Stimulated activated CD8-positive, alpha-beta memory T cell treated with anti-CD3 and anti-CD28 coated beads, Interleukin-4, amount 100 ng/mL, for 4 hours (primary cell): ENCODE measurements at places on chromosomes 4 and X.

DNA sequence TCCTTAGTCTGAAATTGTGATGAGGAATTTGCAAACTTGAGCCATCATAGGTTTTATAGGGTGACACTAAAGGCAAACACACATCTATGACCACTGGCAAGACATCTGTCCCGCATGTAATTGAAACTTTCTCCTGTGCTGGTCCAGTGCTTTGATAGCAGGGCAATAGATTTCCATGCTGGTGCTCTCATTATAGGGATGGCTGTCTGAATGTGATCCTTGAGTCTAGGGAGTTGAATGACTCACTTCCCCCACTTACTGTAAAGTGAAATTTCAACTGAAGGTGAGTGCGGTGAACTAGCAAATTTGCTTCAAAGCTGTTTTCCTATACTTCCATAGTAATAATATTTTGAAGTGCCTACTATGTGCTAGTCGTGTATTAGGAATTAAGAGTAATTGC lies 1630.0 kb downstream of the STIM2 start:
- DNase-seq: no peak

DNA sequence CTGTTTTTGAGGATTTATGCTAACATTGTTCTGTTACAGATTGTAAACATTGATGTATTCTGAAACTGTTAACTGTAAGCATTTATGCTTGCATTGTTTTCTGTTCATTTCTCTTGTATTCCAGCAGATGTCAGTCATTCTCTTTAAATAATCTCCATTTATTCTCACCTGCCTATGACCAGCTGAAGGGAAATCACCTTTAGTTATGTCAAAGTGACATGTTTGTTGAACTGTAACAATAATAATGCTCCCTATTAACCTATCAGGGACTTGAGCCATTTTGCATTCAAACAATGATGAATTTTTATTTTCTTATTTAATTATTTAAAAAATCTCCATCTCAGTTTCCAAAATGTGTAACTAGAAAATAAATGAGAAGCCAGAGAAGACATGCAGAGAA lies 58.0 kb downstream of the SPCS3 start:
- DNase-seq: no peak

- DNase-seq: peak; percentile 19
Observed at GRCh38 chr4:48268956-48269860, at the start of gene TEC. TSS of gene TEC (minus strand) at chr4:48269838. CDS start at chr4:48228614, 41,224 bp downstream.

DNA sequence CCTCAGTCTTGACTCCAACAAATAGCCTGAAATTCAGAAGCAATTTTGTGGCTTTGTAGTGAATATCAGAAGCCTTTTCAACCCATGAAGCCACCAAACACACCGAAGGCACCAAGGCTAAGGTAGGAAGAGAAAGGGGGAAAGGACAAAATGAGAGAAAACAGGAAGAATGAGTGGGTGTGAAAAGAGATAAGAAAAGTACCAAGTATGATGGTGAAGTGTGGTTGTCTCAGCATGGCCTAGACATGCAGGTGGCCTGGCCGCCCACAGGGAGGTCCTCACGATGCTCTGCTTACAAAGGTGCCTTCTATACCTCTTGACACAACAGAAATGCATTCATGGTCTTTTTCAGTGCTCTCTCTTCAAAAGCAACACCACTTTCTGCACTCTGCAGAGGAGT lies 34.9 kb downstream of the ACSL1 start:
- DNase-seq: no peak

DNA sequence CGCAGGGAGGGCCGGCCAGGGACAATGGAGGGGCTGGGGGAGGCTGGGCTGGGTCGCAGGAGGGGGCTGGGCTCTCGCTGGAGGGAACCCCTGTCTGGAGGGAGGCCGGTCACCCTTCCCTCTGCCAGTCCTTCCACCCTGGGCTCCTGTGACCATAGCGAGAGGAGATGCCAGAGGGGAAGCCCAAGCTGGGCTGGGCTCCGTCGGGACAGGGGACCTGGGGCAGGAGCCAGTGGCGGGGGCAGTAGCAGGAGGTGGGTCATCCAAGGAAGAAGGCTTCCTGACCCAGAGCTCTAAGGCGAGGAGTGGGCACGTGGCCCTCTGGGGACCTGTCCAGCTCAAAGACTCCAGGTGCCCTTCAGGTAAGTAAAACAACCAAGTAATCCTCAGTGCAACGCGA lies 16.9 kb downstream of the CTAG1B start:
- no peak for DNase-seq

GRCh38 chr4:11230866-11231265 lies 197.8 kb downstream of the HS3ST1 start:
- no peak for DNase-seq

DNA sequence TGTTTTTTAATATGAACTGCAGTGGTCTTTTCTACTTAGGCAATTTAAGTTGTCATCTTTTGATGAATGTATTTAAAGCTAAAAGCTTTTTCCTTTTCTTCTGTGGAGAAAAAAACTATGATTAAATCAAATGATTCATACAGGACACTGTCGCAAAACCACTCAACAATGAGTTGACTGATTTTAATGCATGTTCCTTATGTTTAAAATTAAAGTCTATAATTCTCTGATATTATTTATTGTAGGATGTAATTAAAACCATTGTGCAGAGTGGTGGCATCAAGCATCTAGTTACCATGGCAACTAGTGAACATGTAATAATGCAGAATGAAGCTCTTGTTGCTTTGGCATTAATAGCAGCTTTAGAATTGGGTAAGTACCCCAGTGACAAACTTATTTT lies 172.5 kb downstream of the RAP1GDS1 start:
- DNase-seq: no peak

- no peak for DNase-seq
Observed at GRCh38 chr4:15253349-15253748, 174.5 kb upstream of the C1QTNF7 start.

- no peak for DNase-seq
Observed at GRCh38 chr4:2246384-2247127, 4.6 kb upstream of the HAUS3 start.

DNA sequence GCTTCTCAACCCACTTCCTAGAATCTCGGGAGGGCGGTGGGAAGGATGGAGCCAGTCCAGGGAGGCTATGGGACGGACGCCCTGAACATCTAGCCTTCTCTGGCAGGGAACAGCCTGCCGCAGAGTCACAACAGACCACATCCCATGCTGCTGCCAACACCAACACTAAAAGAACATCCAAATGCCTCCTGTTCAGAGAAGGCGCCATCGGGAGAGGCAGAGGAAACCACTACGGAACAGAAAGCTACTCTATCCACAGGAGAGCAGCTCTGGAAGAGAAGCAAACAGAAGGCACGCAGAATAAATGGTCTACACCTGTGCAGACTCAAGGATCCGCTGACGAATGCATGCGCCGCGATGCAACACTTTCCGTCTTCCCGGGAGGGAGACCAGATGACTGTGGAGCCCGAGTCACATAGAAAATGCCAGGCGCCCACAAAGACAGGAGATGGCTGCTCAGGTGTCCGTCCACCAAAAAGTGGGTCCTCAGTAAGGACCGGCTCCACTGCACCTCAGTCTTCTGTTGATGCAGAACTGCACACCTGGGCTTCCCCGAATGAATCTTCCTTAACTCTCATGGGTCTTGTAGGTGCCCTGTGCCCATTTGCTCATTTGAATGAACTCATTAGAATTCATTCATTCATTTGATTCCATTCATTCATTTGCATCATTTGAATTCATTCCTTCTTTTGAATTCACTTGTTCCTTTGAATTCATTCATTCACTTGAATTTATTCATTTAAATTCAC lies 217.5 kb downstream of the DHRSX start:
- no peak for DNase-seq

GRCh38 chr4:46016306-46016705 lies 107.5 kb downstream of the GABRG1 start:
- no peak for DNase-seq

DNA sequence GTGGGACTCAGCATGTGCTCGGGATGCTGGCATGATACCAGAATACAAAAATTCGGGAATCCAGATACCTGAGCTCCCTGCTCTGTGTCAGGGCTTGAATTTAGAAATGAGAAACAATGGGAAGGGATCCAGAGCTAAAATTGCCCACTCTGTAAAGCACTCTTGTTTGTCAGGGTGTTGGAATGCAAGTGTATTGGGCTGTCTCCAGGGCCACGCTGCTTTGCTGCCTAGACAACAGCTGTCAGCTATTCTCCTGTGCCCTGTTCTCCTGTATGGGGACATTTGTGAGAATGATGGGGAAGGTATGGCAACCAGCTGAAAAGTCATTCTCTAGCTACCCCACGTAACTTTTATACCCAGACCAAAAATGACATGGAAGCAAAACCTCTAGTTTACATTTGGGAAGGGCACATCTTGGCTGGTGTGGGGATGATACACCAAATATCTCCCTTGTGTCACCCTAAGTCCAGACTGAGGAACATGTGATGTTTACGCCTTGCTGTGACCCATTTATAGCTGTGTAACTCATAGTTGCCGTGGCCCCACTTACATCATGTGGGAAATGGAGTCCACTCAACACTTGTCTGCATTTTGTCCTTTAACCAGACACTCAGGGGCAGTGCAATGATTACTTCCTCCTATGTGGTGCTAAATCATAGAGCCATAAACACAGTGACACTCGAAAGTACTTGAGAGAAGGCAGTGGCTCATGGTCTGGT lies 46.6 kb downstream of the SMPX start:
- no peak for DNase-seq

GRCh38 chr4:112119353-112119783 lies 25.9 kb upstream of the FAM241A start:
- DNase-seq: no peak

- DNase-seq: no peak
Observed at GRCh38 chr4:109205186-109205585, 97.3 kb downstream of the COL25A1 start.

DNA sequence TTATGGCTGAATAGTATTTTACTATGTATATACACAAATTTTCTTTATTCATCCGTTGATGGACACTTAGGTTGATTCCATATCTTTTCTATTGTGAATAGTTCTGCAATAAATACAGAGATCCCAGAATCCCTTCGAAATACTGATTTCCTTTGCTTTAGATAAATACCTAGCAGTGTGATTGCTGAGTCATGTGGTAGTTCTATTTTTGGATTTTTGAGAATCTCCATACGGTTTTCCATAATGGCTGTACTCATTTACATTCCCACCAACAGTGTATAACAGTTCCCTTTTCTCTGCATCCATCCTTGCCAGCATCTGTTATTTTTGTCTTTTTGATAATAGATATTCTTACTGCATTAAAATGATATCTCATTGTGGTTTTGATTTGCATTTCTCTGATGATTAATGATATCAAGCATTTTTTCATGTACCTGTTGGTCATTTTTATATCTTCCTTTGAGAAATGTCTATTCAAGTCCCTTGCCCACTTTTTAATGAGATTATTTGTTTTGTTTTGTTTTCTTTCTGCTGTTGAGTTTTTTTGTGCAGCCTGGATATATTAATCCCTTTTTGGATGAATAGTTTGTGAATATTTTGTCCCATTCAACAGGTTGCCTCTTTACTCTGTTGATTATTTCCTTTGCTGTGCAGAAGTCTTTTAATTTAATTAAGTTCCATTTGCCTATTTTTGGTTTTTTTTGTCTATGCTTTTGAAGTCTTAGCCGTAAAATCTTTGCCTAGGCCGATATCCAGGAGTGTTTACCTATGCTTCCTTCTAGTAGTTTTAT lies 466.7 kb upstream of the TENM3 start:
- no peak for DNase-seq

DNA sequence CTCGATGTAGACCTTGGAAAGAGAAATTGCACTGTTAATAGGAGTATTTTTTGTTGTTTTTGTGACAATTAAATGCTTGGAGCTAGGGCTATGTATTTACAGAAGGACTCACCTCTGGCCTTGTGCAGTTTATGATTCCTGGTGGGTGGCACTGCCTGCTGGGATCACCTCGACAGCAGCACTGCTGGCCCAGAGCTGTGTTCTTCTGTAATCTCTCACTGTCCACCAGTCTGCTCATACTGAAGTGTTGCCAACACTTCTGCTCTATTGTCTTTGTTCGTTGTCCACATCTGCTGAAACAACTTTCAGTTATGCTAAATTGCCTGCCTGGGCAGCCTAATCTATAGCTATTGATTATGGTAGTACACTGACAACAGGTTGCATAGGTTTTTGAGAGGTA lies 194.4 kb upstream of the ANK2 start:
- DNase-seq: no peak

- DNase-seq: no peak
Observed at GRCh38 chr4:11869191-11869870, 440.6 kb upstream of the HS3ST1 start.

GRCh38 chr4:73170518-73171198 lies 87.9 kb downstream of the ANKRD17 start:
- DNase-seq: no peak

DNA sequence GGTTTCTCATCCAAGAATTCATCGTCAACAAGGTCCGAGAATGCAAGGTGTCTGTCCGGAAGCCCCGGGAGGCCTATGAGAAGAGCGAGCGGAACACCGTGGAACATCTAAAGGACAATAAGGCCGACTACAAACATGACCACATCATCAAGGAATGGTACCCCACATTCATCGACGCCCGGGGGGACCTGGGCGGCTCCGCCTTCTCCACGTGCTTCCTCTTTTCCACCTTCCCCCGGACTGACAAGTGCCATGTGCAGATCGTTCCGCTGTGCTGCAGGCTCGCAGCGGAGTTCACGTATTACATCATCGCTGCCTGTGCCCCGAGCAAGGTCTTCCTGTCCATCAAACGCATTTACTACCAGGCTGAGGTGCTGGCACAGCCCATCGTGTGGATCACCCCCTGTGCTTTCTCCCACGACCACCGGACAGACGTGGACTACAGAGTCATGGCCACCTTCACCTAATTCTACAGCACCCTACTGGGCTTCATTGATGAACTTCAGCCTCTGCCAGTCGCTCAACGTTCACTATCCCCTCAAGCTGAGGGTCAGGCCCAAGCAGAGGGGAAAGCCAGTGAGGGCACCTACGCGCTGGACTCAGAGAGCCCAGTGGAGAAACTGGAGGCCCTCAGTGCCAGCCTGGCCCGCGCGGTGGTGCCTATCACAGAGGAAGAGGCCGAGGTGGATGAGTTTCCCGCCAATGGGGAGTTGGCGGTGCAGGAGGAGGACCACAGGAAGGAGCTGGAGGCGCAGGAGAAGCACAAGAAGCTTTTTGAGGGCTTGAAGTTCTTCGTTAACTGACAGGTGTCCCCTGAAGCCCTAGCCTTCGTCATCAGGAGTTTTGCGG lies 125.9 kb upstream of the PABPC4L start:
- DNase-seq: no peak

- no peak for DNase-seq
Observed at GRCh38 chr4:32778025-32778424, 2057.9 kb downstream of the PCDH7 start.

DNA sequence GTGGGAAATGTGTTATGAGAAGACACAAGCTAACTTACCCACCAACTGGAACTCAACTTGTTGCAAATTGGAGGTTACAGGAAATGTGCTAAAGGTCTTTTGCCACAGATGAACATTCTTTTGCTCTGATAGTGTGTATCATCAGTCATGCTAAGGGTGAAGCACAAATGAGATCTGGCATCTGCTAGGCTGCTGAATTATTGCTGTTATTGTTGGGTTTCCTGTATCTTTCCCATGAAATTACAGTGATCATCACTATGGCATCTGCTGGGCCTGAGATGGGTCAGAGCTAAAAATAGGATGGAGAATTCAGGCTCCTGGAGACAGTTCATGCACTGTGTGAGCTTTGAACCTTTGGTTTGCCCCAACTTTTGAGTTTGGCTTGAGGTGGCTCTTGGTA lies 124.5 kb downstream of the NPNT start:
- no peak for DNase-seq
